Stimulated activated CD4-positive, alpha-beta T cell treated with anti-CD3 and anti-CD28 coated beads, Interleukin-1b, Interleukin-23, amount 100 ng/mL, for 1 hour (primary cell): ENCODE measurements at places on chromosomes 3 and 15.

- DNase-seq: no peak
Measured at GRCh38 chr3:64278625-64279024, 53.4 kb upstream of the PRICKLE2 start.

DNA sequence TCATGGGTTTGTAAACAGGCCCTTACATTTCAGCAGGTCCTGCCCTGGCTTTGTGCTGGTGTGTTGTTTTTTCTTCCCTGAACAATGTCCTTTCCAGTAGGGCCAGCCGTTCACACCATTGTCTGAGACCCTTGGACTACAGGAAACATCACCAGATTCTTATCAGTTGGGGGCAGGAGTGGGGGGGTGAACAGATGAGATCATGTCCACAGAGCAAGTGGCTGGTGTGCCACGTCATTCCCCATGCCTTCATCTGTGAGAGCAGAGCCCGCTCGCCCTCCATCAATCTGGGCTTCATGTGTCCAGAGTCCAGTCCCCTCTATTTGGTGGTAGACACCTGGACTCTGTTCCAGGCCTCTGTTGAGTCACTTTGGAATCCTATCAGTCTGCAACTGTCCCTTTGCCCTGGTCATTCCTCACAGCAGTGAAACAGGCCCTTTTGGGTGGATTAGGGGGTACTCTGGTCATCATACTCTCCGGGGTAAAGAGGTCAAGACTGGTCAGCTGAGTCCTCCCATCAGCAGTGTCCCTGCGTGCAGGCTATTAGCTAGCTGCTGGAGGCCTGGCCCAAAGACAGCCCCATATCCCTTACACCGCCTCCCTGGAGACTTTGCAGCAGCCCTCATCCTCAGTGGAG is 15.0 kb downstream of the SEMA3G start:
- DNase-seq: no peak

DNA sequence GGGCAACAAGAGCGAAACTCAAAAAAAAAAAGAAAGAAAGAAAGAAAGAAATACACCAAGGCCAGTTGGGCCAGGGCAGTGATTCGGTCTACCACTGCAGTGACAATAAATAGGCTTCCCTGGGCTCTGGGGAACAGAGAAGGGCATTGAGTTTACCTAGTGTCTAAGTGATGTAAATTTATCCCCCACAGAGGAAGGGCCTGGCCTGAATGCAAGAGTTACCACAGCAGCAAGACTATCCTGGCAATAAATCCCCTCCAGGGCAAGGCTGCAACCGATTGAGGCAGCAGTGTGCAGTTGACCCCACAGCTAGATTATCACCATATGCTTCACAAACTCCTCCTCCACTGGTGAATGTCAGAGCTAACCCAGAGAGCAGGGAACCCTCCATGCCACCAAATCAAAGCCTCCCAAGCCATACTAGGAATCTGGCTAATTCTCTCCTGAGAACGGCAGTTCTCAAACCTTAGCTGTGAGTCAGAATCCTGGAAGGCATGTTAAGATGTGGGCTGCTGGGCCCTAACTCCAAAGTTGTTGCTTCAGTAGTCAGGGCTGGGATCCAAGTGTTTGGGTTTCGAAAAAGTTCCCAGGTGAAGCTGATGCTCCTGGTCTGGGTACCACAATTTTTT is 64.3 kb upstream of the GATM start:
- DNase-seq: no peak

GRCh38 chr3:53865732-53866499 is 16.0 kb downstream of the ACTR8 start:
- no peak for DNase-seq

GRCh38 chr3:39750712-39751111 is 58.7 kb upstream of the MYRIP start:
- no peak for DNase-seq

DNA sequence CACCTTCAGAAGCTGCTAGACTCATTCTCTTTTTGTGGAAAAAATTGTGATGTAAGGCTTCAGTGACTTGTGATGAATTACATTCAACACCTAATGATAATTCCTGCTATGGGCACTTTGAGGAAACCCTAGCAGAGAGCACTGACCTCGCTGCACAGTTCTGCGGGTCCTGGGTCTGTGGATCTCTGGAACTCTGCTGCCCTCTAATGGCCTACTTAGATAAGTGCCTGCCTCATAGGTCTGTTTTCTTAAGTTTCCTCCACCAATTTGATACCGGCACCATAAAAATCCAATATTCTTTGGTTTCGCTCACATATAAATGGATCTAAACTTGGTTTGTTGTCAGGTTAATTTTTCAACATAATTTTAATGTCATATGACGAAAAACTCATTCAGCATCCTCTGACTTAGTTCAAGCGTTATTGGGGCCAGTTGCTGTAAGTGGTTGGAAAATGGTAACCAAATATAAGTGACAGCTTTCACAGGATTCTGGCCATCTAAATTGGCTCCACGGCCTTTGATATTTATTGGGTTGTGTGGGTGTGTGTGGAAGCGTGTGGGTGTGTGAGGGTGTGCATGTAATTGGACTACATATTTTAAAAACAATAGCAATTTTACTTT is 10.4 kb downstream of the SLITRK3 start:
- DNase-seq: no peak

DNA sequence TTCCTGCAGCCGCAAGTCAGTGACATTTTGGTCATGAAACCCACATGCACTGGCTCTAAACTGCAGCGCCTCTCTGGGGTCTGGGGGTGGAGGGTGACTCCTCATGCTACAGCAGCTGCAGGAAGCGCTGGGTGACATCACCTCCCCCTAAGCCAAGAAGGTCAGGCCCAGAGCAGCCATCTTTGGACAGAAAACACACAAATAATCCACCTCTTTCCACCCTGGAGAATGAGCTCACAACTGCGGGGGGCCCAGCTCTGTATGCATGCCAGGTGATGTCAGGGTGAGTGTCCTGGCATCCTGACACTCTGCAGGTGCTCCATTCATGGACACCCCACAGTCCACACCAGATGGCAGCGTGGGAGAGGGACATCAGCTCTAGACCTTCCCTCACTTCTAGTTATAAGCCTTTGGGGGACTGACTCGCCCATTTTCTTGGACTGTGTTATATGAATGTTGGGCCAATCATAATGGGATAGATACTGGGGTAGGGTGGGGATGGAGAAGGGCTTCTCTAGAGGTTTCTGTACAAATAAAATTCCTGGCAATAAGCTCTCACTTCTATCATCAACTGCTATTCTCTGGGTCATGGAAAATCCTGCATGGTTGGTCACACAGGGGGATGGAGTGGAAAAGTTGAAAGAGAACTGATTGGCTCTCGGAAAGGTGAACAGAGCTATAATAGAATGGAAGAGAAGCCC is 70.7 kb upstream of the THBS1 start:
- no peak for DNase-seq

GRCh38 chr15:83205725-83206324 is 1.8 kb downstream of the HDGFL3 start:
- no peak for DNase-seq

DNA sequence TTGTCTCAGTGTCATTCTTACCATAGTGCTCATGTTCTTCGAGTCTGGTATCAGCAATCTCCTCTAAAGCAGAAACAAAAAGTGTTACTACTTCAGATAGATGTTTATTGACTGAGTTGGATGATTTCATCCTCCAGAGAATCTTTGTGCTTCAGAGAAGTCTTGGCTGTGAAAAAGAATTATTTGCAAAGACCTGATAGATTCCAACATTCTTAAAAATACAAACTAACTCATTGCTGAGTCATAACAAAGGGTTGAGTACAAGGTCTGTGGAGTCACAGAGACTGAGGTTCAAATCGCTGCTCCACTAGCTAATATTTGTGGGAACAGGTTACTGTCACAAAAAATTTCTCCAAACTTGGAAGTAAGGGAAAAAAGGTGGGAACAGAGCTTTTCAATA is 9.0 kb upstream of the STRIT1 start:
- DNase-seq: no peak

DNA sequence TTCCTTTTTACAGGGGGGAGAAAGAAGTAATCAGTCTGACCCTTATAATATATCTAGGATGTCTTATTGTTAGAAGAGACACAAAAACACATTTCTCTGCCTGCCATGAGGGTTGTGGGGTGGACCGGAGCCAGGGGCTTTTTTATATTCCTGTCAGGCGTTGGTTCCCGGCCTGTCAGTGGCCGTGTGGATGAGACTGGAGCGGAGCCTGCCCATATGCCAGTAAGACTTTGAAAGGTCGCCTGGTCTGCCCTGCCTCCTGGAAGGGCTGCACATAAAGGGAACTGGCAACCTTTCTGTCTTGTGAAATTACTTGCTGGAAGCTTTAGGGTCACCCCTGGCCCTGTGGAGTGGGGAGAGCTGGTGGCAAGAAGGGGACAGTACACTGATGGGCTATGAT is 34.7 kb downstream of the MAP3K13 start:
- no peak for DNase-seq

DNA sequence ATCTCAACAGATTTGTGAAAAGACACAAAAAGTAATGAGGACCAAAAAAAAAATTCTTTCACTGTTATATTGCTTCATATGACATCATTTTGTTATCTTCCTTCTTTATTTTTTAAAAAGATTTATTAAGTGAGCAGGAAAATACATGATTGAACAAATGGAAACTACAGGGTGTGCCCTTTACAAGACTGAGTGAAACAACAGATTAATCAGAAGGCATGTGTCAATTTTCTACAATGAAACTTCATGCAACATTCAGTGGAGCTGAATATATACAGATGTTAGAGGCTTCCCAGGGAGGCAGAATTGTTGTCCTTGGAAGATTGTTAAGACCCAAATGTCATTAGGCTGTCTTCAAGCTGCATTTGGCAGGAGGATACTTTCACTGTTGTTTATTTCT is 28.4 kb upstream of the SLC2A2 start:
- no peak for DNase-seq

GRCh38 chr3:186787642-186788481 is 4.5 kb downstream of the EIF4A2 start:
- no peak for DNase-seq

- DNase-seq: peak; percentile 17
Measured at GRCh38 chr3:96813134-96813819, 1.1 kb upstream of the EPHA6 start.

- no peak for DNase-seq
Measured at GRCh38 chr3:177770383-177771230, 573.3 kb upstream of the TBL1XR1 start.

DNA sequence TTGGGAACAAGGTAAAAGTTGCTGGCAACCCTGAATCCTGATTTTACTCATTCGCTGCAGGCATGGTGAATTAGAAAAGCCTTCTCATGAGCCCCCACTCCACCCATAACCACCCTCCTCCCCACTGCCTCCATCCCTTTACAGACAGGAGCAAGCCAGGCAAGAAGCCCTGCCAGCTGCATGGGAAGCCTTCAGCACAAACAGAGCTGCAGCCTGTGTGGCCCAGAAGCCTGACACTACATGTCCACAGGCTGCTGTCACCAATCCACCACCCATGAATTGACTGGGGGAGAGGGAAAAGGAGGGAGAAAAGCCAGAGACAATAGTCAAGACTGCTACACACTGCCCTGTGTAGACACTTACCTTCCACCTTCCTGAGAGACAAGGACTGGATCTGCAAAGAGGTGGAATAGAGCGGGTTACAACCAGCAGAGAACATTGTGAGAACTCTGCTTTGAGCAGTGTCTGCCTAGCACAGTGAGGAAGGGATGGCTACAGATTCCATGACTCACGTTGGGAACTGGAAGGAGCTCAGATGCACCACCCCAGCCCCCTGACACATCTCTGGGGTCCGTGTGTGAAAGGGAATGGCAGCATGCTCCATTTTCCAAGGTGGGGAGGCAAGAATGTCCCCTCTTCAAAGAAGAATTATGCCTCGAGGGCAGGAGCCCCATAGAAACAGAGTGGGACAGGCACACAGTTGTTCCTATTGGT is 33.9 kb downstream of the DZIP1L start:
- no peak for DNase-seq

DNA sequence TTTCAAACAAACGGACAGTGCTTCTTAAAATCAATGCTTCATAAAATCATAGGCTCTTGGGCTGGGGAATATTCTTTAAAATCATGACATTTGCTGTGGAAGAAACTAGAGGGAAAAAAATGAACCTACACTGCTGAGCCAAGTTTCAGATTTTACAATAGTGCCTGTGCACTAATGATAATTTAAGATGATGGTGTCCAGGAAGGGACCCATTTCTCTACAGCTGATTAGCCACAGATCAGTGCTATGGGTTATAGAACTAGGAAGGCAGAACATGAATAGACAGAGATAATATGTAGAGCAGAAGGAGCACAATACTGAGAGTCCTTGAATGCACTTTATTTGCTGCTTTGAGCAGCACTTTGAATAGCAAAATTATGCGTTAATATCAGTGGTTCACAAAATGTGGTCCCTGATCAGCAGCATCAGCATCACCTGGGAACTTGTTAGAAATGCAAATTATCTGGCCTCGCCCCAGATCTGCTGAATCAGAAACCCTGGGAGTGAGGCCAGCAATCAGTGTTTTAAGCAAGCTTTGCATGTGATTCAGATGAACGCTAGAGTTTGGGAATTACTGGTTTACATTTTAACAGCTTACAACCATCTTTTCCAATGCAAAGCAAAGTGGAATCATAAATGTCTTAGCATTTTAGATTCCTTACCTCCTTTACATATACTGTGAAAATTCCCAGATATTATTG is 135.8 kb upstream of the ANKRD28 start:
- no peak for DNase-seq

- DNase-seq: no peak
Measured at GRCh38 chr15:62608369-62608768, 434.2 kb upstream of the TPM1 start.

DNA sequence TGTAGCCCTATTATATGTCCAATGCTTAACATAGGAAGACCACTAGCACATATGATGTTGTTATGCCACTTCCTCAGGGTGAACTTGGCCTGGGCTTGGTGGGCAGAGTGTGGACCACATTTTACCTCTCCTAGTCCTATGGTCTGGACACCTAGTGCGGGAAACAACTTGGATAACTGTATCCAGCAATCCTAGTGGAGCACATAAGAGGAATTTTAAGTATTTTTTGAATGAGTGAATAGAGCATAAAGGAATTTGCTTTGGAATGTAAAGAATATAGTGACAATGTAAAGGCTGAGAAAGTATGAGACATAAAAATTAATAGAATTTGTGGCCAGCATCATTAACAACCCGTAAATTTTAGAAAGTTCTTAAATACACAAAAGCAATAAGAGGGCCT is 528.9 kb downstream of the IGSF11 start:
- DNase-seq: no peak

DNA sequence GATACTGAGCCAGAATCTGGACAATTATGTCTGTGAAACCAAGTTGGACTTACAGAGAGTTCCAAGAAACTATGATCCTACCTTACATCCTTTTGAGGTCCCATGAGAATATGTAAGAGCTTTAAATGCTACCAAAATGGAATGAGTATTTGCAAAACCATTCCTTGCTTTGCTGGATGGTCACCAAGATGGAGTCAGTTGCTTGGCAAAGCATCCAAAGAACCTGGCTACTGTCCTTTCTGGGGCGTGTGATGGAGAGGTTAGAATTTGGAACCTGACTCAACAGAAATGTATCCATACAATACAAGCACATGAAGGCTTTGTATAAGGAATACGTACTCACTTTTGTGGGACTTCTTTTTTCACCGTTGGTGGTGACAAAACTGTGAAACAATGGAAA is 36.2 kb downstream of the AP4E1 start:
- DNase-seq: no peak
